ENCODE measurements at places on chromosomes 2 and 18.

DNA sequence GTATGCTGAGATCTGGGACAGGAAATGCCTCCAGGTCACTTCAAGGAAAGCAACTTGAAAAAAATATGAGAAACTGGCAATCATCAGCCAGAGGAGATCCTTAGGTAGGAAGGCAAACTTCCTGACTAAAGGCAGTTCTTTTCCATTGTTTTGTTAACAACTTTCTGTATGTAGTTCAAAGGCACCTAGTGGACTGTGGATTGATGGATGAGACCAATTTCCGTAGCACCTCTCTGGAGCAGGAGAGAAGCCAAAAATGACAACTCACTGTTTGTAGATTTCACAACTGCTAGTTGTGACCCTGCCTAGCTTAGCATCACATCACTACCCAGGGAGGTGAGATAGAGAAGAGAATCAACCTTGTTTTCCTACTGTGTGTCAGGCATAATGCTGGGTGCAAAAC lies 21.8 kb upstream of the NOSTRIN start:
- DNase-seq, result no peak

GRCh38 chr2:160054984-160055725 lies 7.3 kb downstream of the PLA2R1 start:
- no peak for DNase-seq

DNA sequence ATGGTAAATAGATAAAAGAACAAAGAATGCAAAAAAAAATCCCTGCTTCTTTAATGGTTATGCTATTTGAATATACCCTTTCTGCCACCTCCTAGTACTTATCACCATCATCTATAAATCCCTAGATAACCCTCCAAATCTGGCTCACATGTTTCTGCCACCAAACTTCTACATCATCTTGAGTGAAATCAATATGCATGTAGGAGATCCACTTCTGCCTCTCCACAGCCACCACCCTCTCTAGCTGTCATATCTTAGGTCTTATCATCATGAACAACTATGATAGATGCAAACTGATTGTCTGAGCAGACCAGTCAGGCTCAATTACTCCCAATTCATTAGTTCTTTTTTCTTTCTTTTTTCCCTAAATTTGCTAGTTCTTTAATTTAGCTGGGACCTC lies 55.3 kb downstream of the STRN start:
- no peak for DNase-seq

DNA sequence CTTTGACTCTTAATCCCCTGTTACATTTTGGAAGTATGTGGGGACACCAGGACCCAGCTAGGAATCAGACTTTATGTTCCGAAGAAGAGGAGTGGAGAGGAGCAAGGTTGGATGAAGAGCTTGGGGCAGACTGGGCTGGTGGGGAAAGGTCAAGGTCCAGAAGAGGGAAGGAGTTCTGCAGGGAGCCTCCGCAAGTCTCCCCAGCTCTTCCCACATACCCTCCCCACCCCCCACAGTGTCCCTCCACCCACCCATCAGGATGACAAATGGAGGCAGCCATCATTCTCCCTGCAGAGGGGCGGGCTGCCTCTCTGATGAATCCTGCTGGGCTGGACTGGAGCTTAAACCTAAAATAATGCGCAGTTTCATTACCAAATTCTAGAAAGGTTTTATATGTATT lies 77.2 kb downstream of the ACKR3 start:
- DNase-seq, result no peak

DNA sequence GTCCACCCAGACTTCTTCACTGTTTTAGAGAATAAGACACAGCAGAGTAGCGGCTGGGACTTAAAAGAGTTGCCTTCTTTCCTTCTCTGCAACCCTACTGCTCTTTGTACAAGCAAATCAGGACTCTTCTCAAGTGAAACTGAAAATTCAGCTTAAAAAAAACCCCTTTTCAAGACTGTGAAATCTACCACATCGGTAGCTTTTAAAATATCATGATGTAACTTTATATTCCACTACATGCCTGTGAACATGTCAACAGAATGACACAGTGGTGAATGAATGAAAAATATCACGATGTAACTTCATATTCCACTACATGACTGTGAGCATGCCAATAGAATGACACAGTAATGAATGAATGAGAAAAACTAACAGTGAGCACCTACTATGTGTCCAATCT lies 53.4 kb downstream of the TCF4 start:
- no peak for DNase-seq

DNA sequence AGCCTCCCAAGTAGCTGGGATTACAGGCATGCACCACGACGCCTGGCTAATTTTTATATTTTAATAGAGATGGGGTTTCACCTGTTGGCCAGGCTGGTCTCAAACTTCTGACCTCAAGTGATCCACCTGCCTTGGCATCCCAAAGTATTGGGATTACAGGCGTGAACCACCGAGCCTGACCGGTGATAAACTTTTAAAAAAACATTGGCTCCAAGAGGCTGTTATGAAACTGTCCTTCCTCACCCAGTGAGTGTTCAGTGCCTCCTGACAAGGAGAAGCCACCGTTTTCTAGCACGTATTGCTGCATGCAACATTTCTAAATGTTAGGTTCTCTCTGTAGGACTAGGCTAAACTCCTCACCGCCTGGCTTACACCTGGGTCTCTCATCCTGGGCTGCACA lies 63.3 kb downstream of the EDAR start:
- no peak for DNase-seq

GRCh38 chr18:37249171-37249886 lies 316.3 kb downstream of the CELF4 start:
- no peak for DNase-seq

DNA sequence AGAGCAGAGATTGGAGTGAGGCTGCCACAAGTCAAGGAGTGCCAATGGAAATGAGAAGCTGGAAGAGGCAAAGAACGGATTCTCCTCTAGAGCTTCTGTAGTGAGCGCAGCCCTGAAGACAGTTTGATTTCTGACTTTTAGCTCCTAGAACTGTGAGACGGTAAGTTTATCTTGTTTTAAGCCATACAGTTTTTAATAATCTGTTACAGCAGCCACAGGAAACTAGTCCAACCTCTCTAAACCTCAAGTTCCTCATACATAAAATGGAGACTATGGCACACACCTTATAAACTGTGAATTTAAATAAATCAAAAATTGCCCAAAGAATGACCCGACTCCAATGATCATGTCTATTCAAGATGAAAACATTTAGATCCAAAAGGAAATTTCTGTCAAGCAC lies 596.5 kb downstream of the BCL11A start:
- no peak for DNase-seq

GRCh38 chr2:53362934-53363333 lies 404.7 kb upstream of the CHAC2 start:
- DNase-seq, result no peak

- DNase-seq, result no peak
These were observed 222.9 kb upstream of the FN1 start for GRCh38 chr2:215658635-215659305.

DNA sequence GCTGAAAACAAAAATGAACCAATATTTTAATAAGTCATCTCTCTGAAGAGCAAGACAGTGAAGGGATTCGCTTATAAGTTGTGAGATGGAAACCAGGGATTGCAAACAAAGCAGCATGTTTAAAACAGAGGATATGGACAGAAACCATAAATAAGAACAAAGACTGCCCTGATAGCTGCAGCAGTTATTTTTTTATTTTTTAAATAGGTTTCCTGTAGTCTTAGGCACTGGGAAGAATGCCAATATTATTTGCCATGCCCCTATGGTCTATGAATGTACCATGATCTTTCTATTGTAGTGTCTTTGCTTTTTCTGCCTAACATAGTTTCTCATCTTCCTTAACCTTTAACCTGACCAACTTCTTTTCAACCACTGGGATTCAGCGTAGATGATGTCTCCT lies 1334.0 kb upstream of the NRXN1 start:
- DNase-seq, result no peak

- no peak for DNase-seq
These were observed 25.7 kb downstream of the MTHFD2 start for GRCh38 chr2:74223941-74224770.

GRCh38 chr2:190627448-190628412 lies 21.2 kb upstream of the NAB1 start:
- DNase-seq, result peak; percentile 13

- no peak for DNase-seq
These were observed 19.3 kb upstream of the MC2R start for GRCh38 chr18:13934676-13935075.

DNA sequence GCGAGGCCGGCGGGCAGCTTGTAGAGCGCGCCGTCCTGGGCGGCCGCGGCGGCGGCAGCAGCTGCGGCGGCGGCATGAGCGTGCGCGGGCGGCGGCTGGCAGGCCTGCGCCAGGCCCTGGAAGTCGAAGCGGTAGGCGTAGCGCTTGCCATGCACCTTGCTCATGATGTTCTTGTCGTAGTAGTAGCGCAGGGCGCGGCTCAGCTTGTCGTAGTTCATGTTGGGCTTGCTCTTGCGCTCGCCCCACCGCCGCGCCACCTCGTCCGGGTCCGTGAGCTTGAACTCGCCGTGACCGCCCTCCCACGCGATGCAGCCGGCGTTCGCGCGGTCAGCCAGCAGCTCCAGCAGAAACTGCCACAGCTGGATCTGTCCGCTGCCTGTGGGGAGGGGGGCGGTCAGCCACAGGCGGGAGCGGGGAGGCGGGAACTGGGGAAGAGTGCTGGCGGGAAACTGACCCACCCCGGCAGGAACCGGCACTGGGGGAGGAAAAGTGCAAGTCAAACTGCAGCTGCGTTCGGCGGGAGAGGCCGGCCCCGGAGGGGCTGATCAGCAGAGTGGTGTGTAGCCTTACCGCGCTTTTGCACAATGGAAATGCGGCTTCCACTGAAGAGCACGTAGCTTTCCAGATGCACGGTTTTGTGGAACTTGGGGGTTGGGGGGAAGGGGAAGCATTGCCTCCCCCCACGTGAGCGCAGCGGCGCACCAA lies 3.0 kb downstream of the FEV start:
- DNase-seq, result no peak

DNA sequence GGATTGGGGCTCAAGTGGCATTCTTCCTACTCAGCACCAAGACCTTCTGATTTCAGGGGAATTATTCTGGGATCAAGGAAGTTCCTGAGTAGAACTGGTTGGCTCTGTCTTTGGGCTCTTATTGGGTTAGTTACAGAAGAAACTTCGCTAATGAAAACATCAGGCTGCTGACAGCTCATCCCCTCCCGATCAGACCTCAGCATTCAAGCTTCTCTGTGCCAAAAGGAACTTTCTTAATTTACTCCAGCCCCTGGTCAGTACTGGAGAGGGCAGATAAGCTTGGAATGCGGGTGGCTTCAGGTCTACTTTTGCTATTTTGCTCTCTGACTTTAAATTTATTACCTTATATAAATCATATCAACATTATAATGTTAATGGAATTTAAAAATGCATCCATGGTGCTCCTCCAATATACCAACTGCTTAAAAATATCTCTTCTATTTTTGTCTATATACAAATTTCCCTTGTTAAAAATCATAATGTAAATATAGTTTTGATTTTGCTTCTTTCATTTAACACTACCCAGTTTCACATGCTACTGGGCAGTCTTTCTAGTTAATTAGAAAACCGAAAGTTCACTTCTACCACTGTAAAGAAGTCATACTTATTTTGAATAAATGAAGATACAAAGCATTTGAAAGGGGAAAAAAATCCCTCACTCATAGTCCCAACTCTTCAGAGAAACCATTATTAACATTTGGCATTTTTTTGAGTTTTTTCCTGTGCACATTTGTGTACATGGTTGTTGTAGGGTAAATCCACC lies 34.4 kb downstream of the PCARE start:
- DNase-seq, result no peak

DNA sequence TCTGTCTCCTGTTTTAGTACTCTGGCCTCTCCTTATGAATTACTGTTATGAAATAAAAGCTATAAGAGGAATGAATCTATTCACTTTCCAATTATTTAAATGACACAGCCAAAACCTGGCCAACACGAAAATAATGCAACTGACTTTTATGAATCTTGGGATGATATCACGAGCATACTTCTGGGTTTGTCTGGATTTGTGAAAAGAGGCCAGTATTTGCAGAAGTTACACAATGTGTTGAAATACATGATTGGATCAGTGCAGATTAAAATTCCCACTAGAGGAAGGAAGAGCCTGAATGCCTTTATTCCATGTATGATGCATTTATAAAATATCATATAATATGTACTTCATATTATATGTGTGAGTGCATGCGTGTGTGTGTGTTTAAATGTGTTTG lies 418.2 kb downstream of the GRB14 start:
- no peak for DNase-seq

- DNase-seq, result no peak
These were observed 44.9 kb downstream of the LINC00305 start for GRCh38 chr18:64103986-64104385.

- DNase-seq, result no peak
These were observed 67.7 kb downstream of the EDAR start for GRCh38 chr2:108921096-108922030.

DNA sequence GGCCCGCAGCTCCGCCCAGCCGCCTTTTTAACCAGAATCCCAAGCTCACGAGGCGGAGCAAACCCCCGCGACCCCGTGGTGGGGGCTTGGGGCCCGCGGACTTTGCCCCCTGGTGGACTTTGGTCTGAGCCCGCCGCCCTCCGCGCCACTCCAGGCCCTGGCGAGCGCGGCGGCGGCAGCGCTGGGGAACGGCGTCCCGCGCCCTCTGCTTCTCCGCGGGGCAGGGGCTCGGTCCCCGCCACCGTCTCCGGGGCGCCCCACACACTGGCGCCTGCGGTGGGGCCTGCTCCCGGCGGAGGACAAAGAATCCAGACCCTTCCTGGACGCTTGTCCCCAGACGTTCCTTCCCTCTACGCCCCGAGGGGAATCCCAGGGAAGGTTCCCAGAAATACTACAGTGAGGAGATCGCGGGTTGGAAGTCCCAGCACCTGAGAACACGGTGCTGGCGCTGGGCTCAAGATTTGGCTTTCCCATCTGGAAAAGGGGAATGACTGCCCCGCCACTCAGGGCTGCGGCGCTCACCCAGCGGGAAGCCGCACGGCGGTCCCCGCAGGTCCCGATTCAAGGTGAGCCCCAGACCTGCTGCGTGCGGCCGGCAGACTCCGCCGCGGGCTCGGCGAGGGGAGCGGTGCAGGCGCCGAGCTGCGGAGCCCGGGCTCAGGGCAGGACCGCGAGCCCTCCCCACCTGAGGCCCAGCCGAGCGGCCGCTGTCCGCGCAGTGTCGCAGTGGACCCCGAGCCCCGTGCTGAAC lies at the start of gene HAAO:
Gene HAAO, minus strand, starts transcription at position 1 of the 751 bp plus-strand sequence. CDS start 47 bp downstream, outside the sequence.
- peak; percentile 50 for DNase-seq

DNA sequence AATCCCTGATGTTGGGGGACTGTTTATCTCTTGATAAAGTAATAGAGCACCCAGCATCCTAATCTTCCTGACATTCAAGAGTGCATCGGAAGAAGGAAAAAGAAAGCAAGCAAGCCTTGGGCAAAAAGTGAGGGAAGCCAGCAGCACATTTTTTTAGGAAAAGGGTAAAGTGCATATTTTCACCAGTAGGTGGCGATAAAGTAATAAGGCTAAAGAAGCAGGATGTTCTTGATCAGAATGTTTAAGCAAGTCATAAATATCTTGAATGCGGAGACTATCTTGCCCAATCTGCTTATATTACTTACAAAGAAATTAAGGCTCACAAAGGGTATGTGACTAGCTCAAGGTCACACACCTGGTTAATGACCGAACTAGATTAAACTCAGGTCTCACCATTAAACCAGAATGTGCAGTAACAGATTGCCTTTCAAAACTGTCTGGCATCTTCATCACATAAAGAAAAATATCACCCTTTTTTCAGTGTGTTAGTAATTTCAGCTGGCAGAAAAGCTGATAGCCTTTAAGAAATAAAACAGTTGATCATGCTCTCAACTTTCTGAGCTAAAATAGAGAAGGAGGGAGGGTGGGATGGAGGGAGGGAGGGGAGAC lies 83.8 kb downstream of the VIT start:
- DNase-seq, result peak; percentile 22

Data from endothelial cell (in vitro differentiated cells).